ENCODE measurements at places on chromosomes 7 and 10.

- DNase-seq, result no peak
These were observed 78.8 kb downstream of the RALA start for GRCh38 chr7:39702133-39702532.

DNA sequence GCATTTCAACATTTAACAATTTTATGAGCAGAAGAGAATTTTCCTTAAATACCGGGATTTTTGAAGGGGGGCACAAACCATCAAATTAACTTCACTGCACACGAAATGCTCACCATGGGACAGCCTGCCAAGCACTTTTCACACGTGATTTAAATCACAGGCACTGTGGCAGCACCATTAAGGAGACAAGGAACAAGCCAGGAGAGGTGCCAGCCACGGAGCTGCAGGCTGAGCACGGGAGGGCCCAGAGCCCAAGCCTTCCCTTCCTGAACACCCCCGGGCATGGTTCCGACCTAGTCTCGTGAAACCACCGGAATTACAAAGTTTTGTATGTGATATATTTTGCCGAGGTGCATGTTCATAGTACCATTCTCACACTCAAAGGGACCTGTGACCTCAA, 13.4 kb downstream of the PITRM1 start:
- DNase-seq, result no peak

- DNase-seq, result no peak
These were observed 106.6 kb upstream of the CHST15 start for GRCh38 chr10:124200011-124200410.

DNA sequence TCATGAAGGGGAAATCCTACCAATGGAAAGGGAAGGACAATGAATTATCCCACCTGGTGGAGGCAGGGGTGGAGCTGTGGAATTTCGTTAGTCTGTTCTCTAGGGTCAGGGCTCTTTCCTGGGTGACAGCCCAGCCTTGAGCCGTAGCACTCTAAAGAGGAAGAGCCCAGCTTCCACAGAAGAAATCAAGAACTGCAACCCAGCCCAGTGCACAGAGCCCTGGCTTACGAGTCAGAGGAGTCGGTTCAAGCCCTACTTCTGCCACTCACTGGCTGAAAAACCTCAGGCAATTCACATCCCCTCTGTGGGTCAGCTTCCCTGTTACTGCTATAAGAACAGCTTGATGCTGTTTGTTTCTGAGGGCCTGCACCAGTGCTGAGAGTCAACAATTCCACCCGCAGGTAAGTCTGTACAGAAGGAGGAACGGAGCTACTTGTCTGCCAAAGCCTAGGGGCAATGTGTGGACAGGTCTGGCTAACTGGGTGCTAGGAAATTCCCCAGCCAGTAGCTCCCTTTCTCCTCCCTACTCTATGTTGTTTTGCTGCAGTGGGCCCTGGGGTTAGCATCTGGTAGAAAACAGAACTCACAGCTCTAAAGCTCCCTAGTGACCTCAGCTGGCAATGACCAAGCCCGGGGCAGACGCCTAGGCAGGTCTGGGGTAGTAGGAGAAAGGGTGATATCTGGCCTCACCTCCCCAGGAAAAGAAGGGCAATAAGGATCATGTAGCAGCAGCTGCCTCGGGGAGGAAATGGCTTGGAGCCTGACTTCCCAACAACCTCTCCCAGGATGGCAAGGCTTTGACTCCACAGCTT, 3.3 kb downstream of the AVPI1 start:
- no peak for DNase-seq

GRCh38 chr10:79342811-79343561, 4.3 kb upstream of the PPIF start:
- DNase-seq, result no peak

DNA sequence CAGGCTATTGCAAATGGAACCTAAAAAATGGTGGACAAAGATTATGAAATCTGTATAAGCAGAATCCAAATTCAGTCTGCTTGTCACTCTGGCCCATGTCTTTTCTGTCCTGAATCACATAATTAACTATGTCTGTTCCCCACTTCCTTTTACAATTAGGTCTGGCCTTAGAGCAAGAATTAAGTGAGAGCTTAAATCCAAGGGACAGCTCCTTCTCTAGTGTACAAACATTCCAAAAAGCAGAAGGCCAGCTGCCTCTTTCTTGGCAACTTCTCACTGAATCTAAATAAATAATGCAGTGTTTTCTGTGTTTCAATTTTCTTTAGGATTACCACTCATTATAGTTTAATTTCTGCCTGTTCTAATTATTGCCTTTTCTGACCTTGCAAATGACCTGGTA, 39.3 kb upstream of the NEBL start:
- no peak for DNase-seq
